ENCODE measurements at places on chromosomes 7 and 10.

DNA sequence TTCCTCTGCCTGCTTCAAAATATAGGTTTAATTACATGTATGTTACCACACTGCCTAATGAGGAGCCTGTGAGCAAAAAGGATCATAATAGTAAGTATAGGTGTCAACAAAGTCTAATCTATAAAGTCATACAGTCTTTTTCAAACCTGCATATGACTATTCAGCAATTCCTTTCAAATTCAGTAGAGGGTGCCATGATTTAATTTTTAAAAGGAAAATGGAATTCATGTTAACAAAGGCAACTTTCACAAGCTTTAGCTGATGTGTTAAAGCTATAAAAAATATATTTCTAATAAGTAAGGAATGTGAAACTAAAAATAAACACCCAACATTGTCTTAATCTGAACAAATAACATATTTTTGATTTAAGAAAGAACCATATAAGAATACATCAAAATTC lies 52.1 kb downstream of the MPP7 start:
- no peak for DNase-seq

DNA sequence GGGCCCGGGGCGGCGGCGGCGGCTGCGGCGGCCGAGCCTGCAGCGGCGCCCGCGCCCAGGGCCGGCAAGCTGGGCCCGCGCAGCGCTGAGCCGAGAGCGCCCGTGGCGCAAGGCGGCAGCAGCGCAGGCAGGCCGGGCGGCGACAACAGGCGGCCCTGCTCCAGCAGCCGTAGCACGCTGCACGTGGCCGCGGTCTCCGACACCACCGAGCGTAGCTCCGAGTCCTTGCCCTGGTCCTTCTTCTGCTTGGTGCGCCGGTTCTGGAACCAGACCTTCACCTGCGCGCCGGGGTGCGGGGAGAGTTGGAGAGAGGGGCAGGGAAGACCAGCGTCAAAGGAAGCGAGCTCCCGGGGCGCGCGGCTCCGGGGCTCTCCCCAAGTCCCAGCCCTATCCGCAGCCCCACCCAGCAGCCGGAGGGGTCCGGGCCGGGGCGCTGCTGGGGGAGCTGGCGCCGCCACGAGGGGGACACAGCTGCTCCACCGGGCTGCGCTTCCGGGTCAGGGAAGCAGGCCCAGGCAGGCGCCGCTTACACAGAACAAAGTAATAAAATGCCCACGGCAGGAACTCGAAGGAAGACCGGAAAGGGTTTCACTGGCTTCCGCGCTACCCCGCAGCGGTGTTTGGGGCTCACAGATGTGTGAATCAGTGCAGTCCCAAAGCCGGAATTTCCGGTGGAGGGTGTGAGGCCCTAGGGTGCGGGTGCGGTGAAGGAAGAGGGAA lies 3.6 kb downstream of the VAX1 start:
- DNase-seq: no peak

DNA sequence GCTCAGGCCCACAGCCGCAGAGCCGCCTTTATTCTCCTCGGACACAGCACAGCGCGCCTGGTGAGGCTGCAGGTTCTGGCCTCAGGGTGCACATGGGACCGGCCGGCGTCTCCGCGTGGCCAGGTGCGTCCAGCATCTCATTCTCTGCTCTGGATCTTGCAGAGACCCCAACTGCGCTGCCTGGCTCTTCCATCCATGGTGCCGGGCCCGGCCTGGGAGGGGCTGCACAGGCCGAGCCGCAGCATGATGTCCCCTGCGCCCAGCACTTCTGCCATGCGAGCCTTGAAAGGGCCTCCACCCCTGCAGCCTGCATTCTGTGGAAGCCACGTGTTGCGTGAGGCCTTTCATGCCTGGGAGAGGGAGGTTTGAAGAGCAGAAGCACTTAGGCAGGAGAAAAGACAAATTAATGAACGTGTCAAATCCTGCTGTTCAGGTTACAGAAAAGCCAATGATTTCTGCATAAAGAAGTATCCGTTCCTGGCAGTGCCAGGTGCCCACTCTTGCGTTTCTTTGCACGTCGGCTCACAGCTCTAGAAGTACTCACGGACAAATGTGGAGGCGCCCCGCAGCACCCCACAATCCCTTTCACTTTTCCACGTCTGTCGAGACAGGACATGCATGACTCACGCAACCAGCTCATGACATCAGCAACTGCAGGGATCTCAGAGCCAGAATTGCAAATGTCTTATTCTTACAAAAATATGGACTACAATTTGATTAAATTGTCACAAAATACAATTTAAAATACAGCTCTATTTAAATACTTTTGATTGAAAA lies 571.4 kb downstream of the DNAJB6 start:
- no peak for DNase-seq

- DNase-seq: no peak
These were observed 66.4 kb upstream of the IFRD1 start for GRCh38 chr7:112383671-112384417.

GRCh38 chr10:79148452-79149344 lies 79.9 kb downstream of the ZMIZ1 start:
- DNase-seq: no peak

GRCh38 chr7:22826593-22826992 lies 3.9 kb upstream of the TOMM7 start:
- DNase-seq: no peak

DNA sequence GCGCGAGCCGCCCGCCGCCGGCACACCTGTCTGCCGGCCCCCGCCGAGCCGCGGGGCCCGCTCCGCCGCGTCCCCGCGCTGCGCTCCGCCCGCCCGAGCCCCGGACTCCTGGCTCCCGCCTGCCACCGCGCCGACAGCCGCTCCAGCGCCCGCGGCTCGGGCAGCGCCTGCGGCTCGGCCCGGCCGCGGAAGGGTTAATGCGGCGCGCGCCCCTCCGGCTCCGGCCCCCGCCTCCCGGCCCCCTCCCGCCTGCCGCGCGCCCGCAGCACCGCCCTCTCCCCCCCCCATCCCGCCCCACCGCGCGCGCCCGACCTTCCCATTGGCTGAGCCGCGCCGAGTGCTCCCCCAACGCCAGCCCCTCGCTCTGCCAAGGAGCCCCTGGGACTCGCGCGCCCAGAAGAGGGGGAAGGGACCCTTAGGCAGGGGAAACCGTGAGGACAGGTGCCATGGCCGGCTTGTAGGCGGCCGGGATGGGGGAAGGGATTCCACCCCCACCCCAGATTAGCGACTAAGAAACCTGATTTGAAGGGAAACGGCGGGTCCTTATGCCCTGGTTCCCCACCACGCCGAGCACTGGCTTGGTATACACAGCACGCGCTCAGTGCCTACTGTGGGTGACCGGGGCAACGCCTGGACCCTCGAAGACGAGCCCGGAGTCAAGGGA lies at the start of gene KCNH2:
Gene KCNH2, minus strand, starts transcription at position 196 of the 664 bp plus-strand sequence. CDS start 408 bp downstream, outside the sequence.
- DNase-seq: peak; percentile 73

DNA sequence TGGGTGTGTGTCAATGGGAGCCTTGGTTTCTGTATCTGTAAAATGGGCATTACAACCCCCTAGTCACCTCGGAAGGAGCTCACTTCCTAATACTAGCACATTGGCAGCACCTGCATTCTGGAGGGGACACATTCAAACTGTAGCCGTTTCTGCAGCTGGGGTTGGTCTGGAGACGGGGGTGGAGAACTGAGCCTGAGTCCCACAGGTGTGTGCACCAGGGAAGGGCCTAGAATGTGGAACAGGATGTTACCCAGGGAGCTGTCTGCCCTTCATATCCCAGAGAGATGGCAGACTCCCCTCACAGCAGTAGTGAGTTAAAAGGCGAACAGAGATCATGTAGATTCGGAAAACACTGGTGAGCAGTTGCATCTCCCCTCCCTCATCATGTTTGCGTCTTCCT lies 272.8 kb upstream of the ZNF32 start:
- DNase-seq: no peak

GRCh38 chr7:100582041-100582579 lies 3.8 kb downstream of the LRCH4 start:
- DNase-seq: no peak

DNA sequence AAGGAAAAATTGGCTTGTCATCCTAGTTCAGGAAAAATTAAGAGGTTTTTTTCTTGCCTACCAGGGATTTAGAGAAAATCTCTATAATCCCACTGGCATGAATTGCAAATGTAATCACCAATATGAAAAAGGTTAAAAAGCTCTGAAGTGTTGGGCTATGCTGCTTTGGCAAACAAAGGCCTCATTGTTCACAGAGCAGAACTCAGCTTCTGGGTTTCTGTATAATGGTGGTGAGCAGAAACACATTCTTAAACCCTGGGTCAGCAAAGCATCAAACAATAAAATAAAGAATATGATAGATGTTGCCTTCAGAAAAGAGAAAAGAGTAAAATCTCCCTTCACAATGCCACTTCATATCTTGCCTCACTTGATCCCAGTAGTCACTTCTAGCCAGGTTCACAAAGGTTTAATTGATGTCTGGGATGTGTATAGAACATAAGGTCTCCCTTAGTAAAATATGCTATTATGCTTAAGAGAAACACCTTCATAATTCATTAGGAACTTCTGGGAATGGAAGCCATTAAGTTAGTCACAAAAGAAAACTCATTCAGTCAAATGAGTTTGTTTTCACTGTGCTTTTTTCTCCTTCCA lies 1255.5 kb upstream of the PHF14 start:
- no peak for DNase-seq

- DNase-seq: no peak
These were observed 5.4 kb downstream of the PPP1R17 start for GRCh38 chr7:31692451-31692850.

- no peak for DNase-seq
These were observed 20.8 kb upstream of the ALOX5 start for GRCh38 chr10:45353186-45353585.

DNA sequence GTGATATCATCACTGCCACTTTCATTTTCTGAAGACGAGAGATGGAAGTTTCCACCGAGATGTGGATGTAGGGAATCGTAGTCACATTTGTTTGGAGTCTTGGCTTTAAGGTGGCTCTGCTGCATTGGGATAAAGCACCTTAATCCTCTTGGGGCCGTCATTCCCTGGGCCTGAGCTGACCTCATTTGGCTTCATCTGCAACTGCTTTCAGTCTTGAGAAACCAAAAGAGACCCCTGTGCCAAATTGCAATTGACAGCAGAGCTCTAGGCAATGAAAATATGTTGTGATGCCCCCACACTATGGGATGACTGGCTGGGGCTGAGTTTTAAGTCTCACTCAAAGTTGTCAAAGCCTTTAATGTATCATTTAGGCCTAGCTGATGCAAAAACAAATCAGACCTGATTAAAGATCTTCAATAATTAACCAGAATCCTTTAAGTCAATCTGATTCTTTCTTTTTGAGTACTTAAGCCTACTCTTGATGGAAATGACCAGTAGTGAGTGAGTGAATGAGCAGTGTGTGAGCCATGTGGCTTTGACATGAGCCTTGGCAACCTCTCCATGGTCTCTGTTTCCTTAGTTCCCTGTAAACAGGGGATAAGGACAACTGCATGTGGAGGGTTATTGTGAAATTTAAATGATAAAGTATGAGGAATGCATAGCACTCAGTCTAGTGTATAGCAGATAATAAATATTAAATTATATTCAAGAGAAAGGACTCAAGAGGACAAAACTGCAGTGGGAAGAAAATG lies 155.0 kb downstream of the BMPER start:
- DNase-seq: no peak
